Hematopoietic multipotent progenitor cell treated with erythropoietin and hydrocortisone succinate and interleukin-3 and kit ligand, for 6 days (in vitro differentiated cells): ENCODE measurements at places on chromosomes 6 and 20.

DNA sequence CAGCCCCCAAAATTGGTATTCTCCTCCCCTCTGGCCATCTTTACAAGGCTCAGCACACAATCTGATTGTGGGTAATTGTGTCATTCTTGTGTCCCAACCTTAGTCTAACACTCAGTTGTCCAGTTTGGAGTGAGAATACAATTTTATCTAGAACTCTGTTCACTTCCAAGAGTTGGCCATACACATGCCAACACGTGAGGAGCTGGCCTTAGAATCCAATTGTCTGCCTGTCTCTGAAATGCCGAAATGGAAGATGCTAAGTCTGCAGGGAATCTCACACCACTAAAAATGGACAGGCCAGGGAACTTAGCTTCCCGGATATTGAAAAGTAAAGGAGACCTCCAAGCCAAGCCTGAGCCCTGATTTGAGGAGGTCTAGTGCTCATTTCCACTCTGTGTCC is 12.3 kb downstream of the FOXA2 start:
- no peak for DNase-seq

GRCh38 chr6:14719270-14719669 is 526.6 kb upstream of the JARID2 start:
- DNase-seq, result no peak

GRCh38 chr20:2109425-2110210 is 8.0 kb downstream of the STK35 start:
- peak; percentile 73 for DNase-seq

DNA sequence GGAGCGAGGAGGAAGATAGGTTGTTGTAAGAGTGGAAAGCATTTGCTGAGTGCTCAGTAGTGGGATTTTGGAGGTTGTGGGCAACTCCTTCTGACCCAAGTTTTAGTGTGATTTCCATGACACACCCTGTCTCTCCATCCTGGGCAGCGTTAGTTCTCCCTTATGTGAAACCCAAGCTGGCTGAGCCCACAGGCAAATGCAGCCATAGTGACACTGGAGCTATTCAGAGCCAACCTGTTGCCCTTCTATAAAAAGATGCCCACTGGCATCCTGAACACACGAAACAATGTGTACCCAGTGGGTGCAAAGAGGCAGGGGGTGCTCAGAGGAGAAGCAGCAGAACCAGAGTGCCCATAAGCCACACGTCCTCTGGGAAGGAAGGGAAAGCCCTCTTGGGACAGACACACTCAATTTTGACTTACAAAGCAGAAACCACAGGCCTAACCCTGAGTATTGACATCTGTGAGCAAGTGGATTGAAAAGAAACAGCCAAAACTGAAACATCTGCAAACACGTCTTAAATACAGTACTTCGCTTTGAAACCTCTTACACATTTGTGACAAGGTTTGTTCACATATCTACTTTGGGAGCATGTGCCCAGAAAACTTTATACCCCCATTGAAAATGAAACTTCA is 54.6 kb downstream of the BPIFB1 start:
- DNase-seq, result no peak

DNA sequence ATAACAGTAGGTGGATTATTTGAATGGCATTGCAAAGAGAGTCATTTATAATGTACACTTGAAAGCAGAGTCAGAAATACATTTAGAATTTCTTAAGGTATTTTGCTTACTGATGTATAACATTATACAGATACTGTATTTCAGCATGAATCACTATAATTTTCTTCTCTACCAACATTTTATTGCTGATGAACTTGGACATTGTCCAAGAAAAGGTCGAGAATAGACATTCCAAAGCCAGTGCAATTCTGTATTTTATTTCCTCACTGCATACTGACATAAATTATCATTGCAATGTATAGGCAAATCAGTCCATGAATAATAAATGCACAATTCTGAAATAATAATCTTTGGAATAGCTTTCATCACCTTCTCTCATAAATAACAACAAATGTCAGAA is 1420.0 kb upstream of the EYS start:
- no peak for DNase-seq

GRCh38 chr6:80105972-80106417 is 476 bp upstream of the BCKDHB start:
- no peak for DNase-seq

- DNase-seq, result no peak
These were observed 18.1 kb downstream of the ACSS1 start for GRCh38 chr20:25039697-25040437.

- DNase-seq, result no peak
These were observed 298.7 kb downstream of the TSHZ2 start for GRCh38 chr20:53270792-53271375.

DNA sequence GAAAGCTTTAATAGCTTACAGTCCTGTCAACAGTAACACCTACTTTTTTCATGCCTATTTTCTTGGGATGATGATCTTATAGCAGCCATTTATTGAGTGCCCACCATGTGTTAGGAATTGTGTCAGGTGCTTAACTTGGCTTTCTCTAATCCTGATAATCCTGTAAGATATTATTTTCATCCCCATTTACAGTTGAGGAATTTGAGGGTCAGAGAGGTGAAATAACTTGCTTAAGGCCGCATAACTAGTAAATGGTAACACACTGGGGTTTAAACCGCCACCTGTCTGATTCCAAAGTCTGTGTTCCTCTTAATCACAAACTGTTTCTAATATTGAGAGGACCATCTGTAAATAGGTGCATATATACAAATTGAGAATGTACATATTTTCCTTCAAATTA is 55.5 kb downstream of the NCOA3 start:
- no peak for DNase-seq

DNA sequence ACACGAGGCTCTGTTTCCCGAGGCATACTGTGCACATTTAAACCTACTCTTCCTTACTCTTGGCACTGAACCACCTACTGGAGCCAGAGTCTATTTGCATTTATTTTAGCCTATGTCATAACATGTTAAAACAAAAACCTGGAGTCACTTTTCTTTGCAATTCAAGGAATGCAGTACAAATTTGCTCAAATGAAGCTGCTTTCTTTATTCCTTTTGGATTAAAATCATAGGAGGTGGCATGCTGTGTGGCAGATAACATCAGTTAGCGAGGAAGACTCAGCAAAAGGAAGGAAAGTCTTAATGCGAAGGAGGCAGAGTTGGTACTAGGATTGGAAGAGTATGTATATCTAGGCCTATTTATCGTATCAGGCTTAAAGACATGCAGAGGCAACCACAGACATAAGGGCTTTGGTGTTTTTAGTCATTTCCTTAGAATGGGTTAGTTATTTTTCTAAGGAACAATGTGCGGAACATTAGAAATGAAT is 92.9 kb downstream of the SAMD3 start:
- no peak for DNase-seq

DNA sequence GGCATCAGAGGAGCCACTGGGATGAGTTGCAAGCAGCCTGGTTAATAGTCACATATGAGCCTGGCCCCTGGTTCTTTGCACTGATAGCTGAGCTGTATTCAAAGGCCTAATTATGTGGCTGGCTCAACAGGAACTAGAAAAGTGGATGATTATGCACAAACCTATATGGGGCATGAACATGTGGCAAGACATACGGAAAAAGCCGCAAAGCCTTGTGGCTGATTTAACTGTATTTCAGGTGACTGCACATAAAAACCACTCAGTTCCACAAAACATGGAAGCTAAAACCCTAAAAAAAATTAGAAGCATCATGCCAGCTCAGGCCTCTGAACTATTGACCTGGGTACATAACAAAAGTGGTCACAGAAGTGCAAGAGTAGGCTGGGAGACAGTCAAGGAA is 13.0 kb upstream of the MUC22 start:
- no peak for DNase-seq

GRCh38 chr20:48275286-48276020 is 490.2 kb upstream of the SULF2 start:
- DNase-seq, result no peak

GRCh38 chr20:25553819-25554296 is 31.5 kb downstream of the NINL start:
- DNase-seq, result peak; percentile 3

- no peak for DNase-seq
These were observed 1.4 kb downstream of the MLN start for GRCh38 chr6:33802186-33802958.

DNA sequence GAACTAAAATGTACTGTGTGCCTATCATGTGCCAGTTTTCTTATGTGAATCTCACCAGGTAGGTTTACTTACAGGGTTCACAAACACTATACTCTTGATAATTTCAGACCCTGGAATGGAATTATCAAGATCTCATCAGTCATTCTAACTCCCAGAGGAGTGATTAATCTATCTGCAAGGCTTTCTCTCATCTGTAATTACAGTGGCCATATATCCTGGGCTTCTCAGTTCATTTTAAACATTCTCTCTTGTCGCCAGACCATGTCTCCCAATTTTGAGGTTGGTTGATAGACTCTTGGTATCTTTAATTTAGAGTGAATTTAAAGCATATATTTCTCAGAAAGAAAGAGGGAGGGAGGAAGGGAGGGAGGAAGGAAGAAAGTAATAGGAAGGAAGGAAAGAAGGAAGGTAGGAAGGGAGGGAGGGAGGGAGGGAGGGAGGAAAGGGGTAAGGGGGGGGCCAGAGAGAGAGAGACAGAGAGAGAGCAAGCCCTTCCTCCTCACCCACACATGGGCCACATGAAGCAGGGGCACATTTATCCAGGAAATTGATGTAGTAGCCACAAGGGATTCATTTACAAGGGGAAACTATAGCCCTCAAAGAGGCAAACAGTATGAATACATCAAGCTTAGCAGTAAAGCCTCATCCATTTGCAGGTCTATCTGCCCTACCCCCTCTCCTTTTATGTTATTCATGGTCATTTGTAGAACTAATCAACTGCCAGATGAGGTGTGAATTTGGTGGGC is 25.8 kb upstream of the NRSN1 start:
- no peak for DNase-seq

DNA sequence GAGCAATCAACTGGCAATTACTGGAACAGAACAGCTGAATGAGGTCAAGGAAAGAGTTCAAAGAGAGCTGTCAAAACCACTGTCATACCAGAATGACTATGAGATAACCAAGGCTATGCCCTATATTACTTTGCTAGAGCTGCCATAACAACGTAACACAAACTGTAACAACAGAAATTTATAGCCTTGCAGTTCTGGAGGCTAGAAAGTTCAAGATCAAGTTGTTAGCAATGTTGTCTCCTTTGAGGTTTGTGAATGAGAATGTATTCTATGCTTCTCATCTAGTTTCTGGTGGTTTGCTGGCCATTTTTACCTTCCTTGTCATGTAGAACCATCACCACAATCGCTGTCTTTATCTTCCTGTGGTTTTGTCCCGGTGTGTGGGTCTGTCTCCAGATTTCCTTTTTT is 1323.0 kb upstream of the GJE1 start:
- peak; percentile 2 for DNase-seq

DNA sequence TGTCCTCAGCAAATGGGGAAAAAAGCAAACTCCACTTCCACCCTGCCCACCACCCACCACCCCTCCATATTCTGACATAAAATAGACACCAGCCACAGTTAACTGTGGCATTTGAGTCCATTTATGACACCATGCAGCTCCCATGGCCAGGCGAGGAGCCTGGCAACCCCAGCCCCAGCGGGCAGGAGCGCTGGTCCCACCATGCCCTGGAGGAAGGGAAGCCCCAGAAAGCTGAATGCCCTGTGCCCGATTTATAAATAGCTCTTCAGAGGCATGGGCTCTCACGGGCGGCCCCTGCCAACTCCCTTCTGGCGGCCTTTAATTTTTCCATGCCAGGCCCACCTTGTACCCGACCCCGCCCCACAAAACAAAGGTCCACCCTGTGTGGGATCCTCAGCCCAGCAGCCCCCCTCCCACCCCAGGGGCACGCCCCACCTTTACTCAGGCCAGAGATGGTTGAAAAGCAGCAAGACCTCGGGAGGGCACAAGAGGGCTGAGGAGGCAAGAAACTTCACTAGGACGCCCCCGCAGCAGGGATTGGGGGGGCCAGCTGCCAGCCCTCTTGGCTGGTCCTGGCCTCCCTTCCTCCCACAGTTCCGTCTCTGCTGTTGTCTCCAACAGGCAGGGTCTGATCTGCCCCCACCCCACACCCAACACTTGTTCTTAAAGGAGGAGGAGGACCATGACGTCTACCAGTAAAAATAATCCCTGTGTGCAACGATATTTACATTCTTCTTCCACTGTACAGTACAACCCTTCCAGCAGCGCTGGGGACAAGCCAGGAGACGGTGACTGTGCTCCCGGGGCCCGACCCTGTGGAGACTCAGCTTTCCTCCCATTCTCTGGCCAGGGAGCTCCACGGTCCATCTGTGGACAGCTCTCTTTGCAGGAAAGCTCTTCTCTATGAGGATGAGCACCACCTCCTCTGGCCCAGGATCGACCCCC is 115.6 kb upstream of the CDYL start:
- DNase-seq, result no peak

DNA sequence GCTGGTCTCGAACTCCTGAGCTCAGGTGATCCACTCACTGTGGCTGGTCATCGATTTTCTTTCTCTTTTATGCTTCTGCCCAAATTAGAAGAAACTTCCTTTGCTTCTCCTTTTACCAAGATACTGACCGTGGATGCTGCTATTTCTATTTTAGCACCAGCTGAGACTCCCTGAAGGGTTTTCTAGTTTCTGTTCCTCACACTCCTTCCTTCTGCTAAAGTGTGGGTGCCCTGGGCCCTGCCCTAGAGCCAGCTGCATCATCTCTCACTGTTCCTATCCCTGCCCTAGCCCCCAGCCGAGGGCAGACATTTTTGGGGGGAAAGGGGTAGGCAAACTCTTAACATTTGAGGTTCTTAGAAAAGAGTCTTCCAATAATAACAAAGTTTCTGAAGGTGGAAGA is 6.3 kb downstream of the SMOC2 start:
- no peak for DNase-seq

- DNase-seq, result peak; percentile 54
These were observed 1.1 kb downstream of the TPX2 start for GRCh38 chr20:31740208-31740607.

GRCh38 chr20:56925082-56925830 is 296.1 kb downstream of the TFAP2C start:
- DNase-seq, result no peak

GRCh38 chr6:53578371-53578770 is 33.5 kb upstream of the GCLC start:
- DNase-seq, result no peak

DNA sequence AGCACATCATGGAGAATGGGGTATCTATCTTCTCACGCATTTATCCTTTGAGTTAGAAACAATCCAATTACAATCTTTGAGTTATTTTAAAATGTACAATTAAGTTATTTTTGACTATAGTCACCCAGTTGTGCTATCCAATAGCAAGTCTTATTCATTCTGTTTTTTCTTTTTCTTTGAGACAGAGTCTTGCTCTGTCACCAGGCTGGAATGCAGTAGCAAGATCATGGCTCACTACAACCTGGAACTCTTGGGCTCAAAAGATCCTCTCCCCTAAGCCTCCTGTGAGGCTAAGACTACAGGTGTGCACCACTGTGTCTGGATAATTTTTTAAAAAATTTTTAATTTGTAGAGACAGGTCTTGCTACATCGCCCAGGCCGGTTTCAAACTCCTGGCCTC is 201.5 kb upstream of the ZNF217 start:
- DNase-seq, result no peak

GRCh38 chr20:3998998-3999397 is 16.4 kb downstream of the RNF24 start:
- no peak for DNase-seq

DNA sequence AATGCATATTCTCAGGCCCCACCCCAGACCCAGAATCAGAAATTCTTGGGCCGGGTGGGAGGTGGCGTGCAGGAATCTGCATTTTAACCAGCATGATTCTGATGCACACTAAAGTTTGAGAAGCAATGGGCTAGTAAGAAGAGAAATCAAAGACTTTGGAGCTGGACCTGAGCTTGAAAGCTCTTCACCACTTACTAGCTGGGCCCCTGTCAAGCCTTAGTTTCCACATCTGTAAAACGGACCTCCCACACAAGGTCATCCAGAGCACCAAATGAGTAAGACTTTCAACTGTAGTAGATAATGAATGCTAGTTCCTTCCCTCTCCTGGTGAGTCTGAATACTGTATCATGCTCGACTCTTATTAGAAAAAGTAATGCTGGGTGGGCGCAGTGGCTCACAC is 87.0 kb downstream of the TBC1D7 start:
- no peak for DNase-seq
